Spleen (tissue), 13 donors: ENCODE measurements at places on chromosomes 2 and 18.
A peak's percentile ranks its signal among the peaks of the same experiment; 100 is the strongest.

GRCh38 chr2:186590350-186590758 lies 498 bp downstream of the ITGAV start:
- H3K27me3 ChIP-seq, result no peaks in the 10 kb centered on the region
- no peak for DNase-seq

DNA sequence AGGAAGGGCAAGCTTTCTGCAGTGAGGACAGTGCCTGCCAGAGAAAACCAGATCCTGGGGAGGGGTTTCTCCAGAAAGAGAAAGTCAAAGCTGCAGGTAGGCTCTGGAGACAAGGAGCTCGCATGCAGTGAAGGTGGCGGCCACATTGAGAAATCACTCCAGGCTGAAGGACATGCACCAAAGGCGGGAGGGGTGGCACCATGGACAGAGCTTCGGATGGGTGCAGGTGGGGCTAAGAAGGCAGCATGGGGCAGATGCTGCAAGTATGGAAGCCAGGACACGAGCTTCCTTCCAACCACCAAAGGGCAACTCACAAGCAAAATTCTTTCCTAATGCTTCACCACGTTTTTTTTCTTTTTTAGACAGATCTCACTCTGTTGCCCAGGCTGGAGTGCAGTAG lies 104.4 kb upstream of the SLC35G4 start:
- no peaks in the 10 kb centered on the region for H3K4me1 ChIP-seq
- H3K27me3 ChIP-seq, result no peaks in the 10 kb centered on the region
- no peaks in the 10 kb centered on the region for H3K36me3 ChIP-seq
- H3K4me3 ChIP-seq, result no peak overlapping the region

DNA sequence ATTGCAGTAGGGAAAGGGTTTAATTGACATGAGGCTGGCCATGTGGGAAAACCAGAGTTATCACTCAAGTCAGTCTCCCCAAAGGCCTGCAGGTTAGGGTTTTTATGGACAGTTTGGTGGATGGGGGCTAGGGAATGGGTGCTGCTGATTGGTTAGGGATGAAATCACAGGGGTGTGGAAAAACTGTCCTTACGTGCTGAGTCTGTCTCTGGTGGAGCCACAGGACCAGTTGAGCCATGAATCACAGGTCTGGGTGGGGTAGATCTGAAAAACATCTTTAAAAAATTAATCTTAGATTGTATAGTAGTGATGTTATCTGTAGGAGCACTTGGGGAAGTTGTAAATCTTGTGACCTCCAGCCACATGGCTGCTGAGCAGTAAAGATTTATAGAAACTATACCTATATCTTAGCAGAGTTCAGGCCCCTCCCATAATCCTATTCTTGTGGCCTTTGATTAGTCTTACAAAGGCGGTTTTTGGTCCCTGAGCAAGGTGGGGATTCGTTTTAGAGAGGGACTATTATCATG lies 139.6 kb downstream of the COMMD1 start:
- no peaks in the 10 kb centered on the region for H3K4me1 ChIP-seq
- no peaks in the 10 kb centered on the region for H3K36me3 ChIP-seq
- H3K27ac ChIP-seq, result no peak overlapping the region
- no peak for DNase-seq

- no peak overlapping the region for H3K4me3 ChIP-seq
- H3K36me3 ChIP-seq, result no peaks in the 10 kb centered on the region
- peaks cover 12% of the 10 kb centered on the region for H3K27me3 ChIP-seq
- DNase-seq, result no peak
- peak overlapping the region; percentile 64 for H3K27ac ChIP-seq
These were observed 363.5 kb upstream of the TNP1 start for GRCh38 chr2:217223222-217223930.

GRCh38 chr2:190562121-190562520 lies 27.6 kb upstream of the NEMP2 start:
- no peak overlapping the region for H3K27ac ChIP-seq
- H3K4me1 ChIP-seq, result no peaks in the 10 kb centered on the region
- H3K27me3 ChIP-seq, result no peaks in the 10 kb centered on the region
- no peaks in the 10 kb centered on the region for H3K36me3 ChIP-seq
- H3K4me3 ChIP-seq, result no peak overlapping the region
- no peak for DNase-seq
